ENCODE measurements at places on chromosomes 5 and 9.

GRCh38 chr5:179895861-179896260 is 11.8 kb downstream of the TBC1D9B start:
- DNase-seq: no peak

DNA sequence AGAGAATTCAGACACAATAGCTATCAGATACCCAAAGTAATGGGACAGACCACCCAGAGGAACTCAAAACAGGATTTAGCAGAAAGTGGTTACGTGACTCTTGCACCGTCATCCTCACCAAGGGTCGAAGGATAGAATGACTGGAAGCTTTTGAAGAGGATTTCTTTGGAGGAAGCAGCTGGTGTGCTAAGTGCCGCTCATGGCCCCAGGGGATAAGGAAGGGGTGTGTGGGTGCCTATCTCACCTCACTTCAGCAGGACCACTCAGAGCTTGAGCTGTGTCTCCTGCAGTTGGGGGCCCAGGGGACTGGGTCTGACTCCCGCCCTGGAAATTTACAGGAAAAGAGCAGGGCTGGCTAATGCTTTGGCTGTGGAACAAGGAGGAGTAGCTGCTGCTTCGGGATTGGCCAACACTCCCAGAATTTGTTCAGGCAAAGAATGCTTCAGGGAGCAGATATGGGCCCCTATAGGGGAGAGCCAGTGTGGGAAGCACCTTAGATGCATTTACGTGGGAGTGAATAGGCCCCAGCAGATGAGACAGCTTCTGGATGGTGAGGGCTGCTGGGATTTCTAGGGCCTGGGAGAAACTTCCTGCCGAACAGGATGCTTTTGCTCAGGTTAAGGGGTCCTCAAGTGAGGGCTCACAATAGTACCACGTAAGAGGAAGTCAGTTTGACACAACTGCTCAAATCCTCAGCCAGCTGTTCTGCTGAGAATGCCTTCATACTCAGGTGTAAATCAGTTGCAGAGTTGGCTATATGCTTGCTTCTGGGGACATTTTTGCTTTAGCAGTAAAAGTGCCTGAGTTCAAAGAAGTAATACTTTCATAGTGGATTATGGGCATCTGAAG is 29.1 kb upstream of the TOMM5 start:
- DNase-seq: no peak

- no peak for DNase-seq
Measured at GRCh38 chr9:113808391-113809358, 67.4 kb upstream of the ZNF618 start.

GRCh38 chr9:7980691-7981289 is 181.2 kb upstream of the DMAC1 start:
- DNase-seq: no peak

GRCh38 chr5:5756762-5757161 is 334.3 kb downstream of the ICE1 start:
- DNase-seq: no peak

DNA sequence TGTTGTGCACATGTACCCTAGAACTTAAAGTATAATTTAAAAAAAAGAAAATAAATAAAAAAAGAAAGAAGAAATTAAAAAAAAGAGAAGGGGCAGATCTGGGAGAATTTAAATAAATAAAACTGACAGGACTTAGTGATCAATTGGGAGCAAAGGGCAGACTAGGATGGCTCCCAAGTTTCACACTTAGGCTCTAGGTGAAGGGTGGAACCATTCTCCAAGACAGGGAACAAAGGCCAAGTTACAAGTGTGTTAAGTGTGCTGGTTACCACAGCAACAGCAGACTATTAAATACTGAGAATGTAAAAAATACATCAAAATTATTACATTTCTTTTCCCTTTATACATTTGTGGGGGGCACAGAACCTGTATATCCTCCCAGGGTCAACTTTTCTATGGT is 7.1 kb downstream of the ZDHHC21 start:
- DNase-seq: no peak

DNA sequence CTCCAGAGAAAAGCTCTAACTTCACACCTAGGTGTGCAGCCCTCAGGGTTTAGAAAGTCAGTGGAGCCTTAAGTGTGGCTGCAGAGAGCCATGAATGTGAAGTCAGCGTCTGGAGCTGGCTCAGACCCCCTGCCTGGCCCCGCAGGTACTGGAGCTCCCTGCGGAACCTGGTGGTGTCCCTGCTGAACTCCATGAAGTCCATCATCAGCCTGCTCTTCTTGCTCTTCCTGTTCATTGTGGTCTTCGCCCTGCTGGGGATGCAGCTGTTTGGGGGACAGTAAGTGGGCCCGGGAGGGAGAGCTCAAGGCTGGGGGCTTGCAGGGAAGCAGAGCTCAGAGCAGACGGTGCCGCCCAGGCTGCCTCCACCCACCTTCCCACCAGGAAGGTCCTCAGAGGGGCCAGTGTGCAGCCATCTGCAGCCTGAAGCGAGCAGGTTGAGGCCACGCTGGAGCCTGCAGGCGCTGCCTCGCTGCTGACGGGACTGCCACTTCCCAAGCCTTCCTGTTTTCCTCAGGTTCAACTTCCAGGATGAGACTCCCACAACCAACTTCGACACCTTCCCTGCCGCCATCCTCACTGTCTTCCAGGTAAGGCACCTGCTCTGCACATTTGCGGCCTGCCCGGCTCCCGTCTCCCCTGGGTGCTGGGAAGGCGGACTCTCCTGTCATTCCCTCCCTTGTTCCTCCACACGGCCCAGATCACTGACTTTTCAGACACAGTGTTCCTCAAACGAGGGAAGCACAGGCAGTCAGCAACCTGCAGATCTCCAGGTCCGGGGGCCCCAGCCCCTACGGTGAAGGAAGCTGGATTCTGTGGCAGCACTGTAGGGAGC is 108.9 kb downstream of the CACNA1B start:
- no peak for DNase-seq

GRCh38 chr5:154309805-154310204 is 119.3 kb downstream of the GALNT10 start:
- DNase-seq: no peak

- no peak for DNase-seq
Measured at GRCh38 chr9:4618700-4619099, 43.4 kb upstream of the PLPP6 start.

DNA sequence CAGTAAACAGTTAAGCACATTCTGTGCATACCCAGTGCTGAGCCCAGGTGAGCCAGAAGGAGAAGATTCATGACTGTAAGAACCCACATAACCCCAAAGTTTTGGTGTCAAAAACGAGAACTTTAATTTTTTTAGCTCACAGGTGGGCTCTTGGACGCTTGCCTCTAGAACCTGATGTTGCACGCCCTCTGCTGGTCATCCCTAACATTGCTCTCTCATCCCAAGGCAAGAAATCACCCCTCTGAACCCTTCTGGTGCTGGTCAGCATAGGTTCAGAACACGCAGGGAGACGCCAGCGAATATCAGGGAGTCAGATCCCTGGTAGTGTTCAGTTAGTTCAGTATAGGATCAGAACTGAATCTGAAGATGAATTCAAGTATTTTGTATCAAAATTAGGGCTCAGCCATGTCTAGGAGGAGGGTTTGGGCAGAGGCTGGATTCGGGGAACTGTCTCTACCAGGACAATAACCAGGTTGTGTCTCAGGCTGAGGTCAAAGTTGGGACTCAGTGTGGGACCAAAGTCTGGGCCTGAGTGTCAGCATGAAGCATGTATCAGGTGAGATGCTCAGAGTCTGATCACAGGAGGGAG is 4.1 kb upstream of the DNAJB5 start:
- peak; percentile 45 for DNase-seq

GRCh38 chr5:143865426-143866025 is 53.6 kb downstream of the HMHB1 start:
- DNase-seq: no peak

GRCh38 chr9:87500491-87501270 is 3.0 kb downstream of the DAPK1 start:
- DNase-seq: no peak

DNA sequence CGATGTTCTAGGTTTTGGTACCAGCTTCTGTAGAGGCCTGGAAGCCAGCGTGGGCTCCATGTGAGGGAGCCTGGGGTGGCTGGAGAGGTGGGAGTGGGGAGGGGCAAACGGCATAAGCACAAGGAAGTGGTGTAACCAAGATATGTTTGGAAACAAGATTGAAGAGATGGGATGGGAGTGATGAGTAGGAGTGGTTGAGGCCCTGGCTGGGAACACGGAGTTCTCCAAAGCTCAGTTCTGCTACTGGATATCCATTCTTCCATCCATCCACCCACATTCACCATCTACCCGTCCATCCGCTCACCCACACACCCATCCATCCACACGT is 12.2 kb downstream of the TSPAN17 start:
- no peak for DNase-seq

DNA sequence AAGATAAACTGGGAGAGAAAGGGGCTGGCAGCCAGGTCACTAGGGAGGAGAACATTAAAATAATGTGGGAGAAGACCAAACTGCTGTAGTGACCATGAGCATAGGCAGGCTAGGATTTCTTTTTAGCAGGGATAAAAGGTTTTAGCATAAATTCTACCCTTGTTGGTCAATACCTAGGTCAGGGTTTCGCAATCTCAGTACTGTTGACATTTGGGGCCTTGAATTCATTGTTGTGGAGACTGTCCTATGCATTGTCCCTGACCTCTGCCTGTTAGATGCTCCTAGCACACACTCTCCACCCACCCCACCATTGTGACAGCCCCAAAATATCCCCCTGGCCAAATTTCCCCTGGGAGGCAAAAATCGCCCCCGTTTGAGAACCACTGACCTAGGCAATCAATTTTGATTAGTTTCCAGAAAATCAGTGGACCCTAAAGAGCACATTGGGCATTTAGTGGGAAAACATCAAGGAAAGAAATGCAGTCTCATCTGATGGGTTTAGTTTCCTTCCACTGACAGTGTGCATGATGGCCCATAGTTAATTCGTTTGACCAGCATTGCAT is 181.4 kb downstream of the NTRK2 start:
- no peak for DNase-seq

DNA sequence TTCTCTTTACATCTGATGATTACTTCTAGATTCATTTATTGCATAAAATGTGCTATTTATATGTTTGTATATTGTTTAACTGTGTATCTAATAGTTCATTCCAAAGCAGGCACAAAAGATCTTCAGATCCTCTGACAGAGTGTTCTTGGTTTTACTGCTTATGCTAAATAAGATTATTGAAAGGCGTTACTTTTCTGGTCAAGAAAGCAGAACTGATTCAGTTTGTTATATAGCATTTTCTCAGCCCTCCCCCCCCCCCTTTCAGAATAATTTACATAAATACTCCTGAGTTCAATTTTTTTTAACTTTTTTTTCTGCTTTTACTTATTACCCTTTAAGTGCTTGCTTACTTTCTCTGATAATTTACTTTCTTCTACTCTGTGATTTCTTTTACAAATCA is 15.4 kb downstream of the CDC42SE2 start:
- no peak for DNase-seq

DNA sequence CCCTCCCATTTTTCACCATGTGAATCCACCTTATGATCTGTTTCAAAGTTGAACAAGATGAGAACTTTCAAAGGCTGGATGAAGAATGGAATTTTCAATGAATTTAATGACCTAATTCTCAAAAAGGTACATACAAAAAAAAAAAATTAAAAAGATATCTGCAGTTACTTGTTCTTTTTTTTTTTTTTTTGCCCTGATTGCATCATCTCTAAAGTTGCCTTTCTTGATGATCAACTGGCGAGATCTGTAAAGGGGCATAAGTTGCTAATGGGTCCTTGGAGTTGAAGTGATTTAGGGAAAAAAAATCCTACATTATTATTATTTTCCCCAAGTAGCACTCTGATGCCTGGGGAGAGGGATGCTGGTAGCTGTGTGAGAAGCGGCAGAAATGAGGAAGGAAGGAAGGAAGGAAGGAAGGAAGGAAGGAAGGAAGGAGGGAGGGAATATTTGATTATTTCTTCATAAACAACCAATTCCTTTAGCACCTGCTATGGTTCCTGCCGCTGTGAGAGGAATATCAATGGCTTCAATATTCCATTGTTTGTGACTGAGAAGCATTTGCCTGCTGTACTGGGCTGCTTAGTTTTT is 48.8 kb upstream of the CD180 start:
- DNase-seq: no peak

- no peak for DNase-seq
Measured at GRCh38 chr5:135743705-135744411, 90.6 kb upstream of the SLC25A48 start.

GRCh38 chr5:68161156-68161555 is 54.4 kb upstream of the PIK3R1 start:
- no peak for DNase-seq

DNA sequence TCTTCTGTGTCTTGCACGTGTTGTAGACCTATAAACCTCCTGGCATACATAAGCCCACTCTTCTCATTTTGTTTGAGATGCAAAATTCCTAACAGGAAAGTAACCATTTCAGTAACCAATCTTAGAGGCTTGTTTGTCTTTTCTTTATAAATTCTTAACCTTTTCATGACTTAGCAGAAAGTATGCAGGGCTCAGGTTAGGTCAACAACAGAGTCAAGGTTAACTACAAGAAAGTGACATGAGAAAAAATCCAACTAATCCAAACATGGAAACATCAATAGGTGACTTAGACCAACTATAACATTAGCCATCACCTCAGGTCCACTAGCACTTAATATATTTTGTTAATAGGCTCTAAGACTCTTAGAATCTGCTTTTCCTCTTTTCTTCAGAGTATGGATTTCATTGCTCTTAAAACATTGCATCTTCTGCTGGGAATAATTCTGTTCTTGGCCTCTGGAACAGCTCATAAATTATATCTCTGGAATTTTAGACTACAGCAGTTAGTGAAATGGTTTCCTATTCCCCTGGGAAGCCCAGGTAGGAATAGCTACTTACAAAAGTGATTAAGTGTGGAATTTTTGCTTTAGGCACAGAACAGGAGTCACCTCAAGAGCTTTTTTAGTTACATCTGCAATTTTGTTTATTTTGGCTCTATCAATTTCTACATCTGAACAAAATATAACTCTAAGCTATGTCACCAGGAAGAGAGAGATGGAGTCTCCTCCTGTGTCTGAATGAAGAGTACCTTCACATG is 155.3 kb upstream of the ANKRD55 start:
- no peak for DNase-seq

- DNase-seq: no peak
Measured at GRCh38 chr9:110282018-110282738, 25.9 kb upstream of the TXN start.

- no peak for DNase-seq
Measured at GRCh38 chr5:145237843-145238242, 597.3 kb downstream of the PRELID2 start.

GRCh38 chr9:134355561-134356279 is 29.5 kb downstream of the RXRA start:
- DNase-seq: no peak

- DNase-seq: no peak
Measured at GRCh38 chr9:89365532-89365912, 47.2 kb downstream of the SECISBP2 start.

DNA sequence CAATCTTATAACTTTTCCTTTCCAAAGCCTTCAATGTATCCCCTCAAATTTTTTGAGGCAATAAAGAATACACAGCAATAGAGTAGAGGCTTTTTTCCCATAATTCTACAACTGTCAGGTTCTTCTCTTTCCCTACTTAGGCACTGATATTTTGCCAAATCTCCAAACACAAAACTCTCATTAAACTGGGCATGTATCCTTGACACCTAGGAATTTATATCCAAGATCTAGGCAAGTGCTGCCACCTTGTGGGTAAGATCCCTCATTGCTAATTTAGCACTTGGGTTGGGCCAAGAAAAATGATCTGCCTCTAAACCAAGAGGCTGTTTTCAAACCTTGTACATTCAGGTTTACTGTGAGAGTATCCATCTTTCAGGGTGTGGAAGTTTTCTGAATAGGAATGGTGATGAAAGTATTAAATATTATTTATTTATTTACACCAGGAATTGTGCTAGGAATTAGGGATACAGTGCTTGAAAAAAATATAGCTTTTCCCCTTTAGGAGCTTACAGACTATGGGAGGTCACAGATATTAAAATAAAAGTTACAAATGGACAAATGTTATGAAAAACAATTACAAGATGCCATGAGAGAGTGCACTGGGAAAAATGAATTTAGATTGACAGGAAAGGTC is 17.6 kb downstream of the TSTD2 start:
- DNase-seq: peak; percentile 43
